ENCODE measurements at places on chromosomes 11 and 22. TPM values are rescaled to one million over a fixed set of nuclear protein-coding genes. Genes with fewer than 3 reads are reported as not detected.

GRCh38 chr22:24059121-24059520, 48.0 kb downstream of the CABIN1 start:
- H3K27ac ChIP-seq, result no peak overlapping the region
- no peak overlapping the region for H3K4me3 ChIP-seq
- DNase-seq, result no peak
- H3K27me3 ChIP-seq, result no peaks in the 10 kb centered on the region

Gene CADM1
- 88.2 TPM for total RNA-seq

- no peaks in the 10 kb centered on the region for H3K27me3 ChIP-seq
- no peak for DNase-seq
- no peak overlapping the region for H3K27ac ChIP-seq
- no peaks in the 10 kb centered on the region for H3K4me1 ChIP-seq
- H3K4me3 ChIP-seq, result no peak overlapping the region
These were observed 51.0 kb downstream of the MYO7A start for GRCh38 chr11:77179048-77179447.

Gene EHF
- total RNA-seq, result 0.23 TPM

GRCh38 chr11:13473013-13473722, 10.1 kb upstream of the BTBD10 start:
- no peaks in the 10 kb centered on the region for H3K36me3 ChIP-seq
- no peak overlapping the region for H3K4me3 ChIP-seq
- H3K4me1 ChIP-seq, result peaks cover 2% of the 10 kb centered on the region
- H3K27me3 ChIP-seq, result no peaks in the 10 kb centered on the region

- no peaks in the 10 kb centered on the region for H3K27me3 ChIP-seq
- H3K36me3 ChIP-seq, result peaks cover 53% of the 10 kb centered on the region
- H3K27ac ChIP-seq, result no peak overlapping the region
- no peak overlapping the region for H3K4me3 ChIP-seq
These were observed 4.2 kb downstream of the CHORDC1 start for GRCh38 chr11:90218606-90219005.

GRCh38 chr22:42461511-42461910, 29.3 kb upstream of the NFAM1 start:
- peak; percentile 69 for DNase-seq
- H3K27ac ChIP-seq, result no peak overlapping the region
- H3K4me3 ChIP-seq, result no peak overlapping the region
- no peaks in the 10 kb centered on the region for H3K36me3 ChIP-seq
- H3K4me1 ChIP-seq, result peaks cover 21% of the 10 kb centered on the region

Gene PACS1
- total RNA-seq, result 67.0 TPM

- DNase-seq, result no peak
- no peak overlapping the region for H3K27ac ChIP-seq
- no peaks in the 10 kb centered on the region for H3K4me1 ChIP-seq
- no peak overlapping the region for H3K4me3 ChIP-seq
- no peaks in the 10 kb centered on the region for H3K36me3 ChIP-seq
- no peaks in the 10 kb centered on the region for H3K27me3 ChIP-seq
These were observed 57.9 kb upstream of the PHF21B start for GRCh38 chr22:45067731-45068130.

Gene NAV2
- total RNA-seq, result 37.1 TPM

- H3K36me3 ChIP-seq, result peaks cover 64% of the 10 kb centered on the region
- no peak overlapping the region for H3K27ac ChIP-seq
- no peaks in the 10 kb centered on the region for H3K27me3 ChIP-seq
- no peak overlapping the region for H3K4me3 ChIP-seq
- DNase-seq, result peak; percentile 93
These were observed 2.2 kb upstream of the TUT1 start for GRCh38 chr11:62593434-62594044.

- H3K4me3 ChIP-seq, result no peak overlapping the region
- peaks cover 9% of the 10 kb centered on the region for H3K4me1 ChIP-seq
- DNase-seq, result no peak
- H3K36me3 ChIP-seq, result no peaks in the 10 kb centered on the region
These were observed 46.9 kb downstream of the ARHGAP8 start for GRCh38 chr22:44799077-44799945.

- H3K27me3 ChIP-seq, result no peaks in the 10 kb centered on the region
- no peak overlapping the region for H3K4me3 ChIP-seq
- no peaks in the 10 kb centered on the region for H3K36me3 ChIP-seq
- no peaks in the 10 kb centered on the region for H3K4me1 ChIP-seq
- H3K27ac ChIP-seq, result no peak overlapping the region
These were observed 69.3 kb downstream of the KCNC1 start for GRCh38 chr11:17803754-17804334.

DNA sequence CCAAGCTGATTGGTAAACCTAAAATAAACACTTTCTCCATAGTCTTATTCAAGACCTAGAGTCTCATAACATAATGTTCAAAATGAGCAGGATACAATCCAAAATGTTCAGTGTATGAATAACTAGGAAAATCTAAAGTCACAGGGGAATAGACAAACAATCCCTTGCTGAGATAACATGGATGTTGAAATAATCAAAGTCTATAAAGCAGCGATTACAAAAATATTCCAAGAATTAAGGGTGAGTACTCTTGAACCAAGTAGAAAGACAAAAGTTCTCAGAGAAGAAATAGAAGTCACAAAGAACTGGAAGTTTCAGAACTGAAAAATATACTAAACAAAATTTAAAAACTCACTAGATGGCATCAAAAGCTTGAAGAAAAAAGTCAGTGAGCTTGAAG, 561.0 kb downstream of the INSC start:
- no peak overlapping the region for H3K4me3 ChIP-seq
- no peaks in the 10 kb centered on the region for H3K36me3 ChIP-seq
- H3K27me3 ChIP-seq, result no peaks in the 10 kb centered on the region
- H3K4me1 ChIP-seq, result no peaks in the 10 kb centered on the region
